Smooth muscle cell of the brain vasculature (primary cell): ENCODE measurements at places on chromosomes 16 and 17.

GRCh38 chr16:55567382-55567781 lies 898 bp downstream of the CAPNS2 start:
- DNase-seq: no peak

DNA sequence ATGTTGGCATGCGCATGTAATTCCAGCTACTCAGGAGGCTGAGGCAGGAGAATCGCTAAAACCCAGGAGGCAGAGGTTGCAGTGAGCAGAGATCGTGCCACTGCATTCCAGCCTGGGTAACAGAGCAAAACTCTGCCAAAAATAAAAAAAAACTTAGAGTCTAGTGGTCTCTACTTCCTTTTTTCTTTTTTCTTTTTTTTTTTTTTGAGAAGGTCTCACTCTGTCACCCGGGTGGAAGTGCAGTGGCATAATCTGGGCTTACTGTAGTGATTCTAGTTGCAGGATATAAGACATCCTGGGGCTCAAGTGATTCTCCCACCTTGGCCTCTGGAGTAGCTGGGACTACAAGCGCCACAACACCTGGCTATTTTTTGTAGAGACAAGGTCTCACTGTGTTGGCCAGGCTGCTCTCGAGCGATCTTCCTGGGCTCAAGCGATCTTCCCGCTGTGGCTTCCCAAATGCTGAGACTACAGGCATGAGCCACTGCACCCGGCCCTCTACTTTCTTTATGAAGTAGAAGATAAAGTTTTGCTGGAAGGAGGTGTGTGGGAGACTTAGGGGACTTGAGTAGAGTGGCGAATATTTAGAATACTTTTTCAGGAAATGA lies 47.9 kb upstream of the TAOK1 start:
- no peak for DNase-seq

GRCh38 chr17:78408476-78409050 lies 30.1 kb downstream of the PGS1 start:
- DNase-seq: no peak

GRCh38 chr17:36727577-36727976 lies 126.2 kb downstream of the MRM1 start:
- no peak for DNase-seq

DNA sequence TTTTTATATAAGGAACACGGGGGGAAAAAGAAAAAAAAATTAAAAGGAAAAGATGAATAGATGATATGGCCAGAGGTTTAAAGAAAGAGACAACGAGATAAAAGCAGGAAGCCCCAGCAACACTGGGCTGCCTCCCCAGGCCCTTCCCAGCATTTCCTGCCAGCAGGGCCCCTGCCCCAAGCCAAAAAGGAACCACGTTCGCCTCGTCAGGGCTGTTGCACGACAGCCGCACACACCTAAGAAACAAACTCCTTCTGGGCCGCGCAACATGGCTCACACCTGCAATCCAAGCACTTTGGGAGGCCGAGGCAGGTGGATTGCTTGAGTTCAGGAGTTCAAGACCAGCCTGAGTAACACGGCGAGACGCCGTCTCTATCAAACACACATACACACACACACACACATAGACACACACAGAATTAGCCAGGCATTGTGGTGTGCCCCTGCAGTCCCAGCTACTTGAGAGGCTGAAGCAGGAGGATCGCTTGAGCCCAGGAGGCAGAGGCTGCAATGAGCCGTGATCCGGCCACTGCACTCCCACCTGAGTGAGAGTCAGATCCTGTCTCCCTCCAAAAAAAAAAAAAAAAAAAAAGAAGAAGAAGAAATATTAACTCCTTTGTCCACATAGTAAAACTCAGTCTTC lies 83.0 kb downstream of the ANKRD11 start:
- DNase-seq: no peak

DNA sequence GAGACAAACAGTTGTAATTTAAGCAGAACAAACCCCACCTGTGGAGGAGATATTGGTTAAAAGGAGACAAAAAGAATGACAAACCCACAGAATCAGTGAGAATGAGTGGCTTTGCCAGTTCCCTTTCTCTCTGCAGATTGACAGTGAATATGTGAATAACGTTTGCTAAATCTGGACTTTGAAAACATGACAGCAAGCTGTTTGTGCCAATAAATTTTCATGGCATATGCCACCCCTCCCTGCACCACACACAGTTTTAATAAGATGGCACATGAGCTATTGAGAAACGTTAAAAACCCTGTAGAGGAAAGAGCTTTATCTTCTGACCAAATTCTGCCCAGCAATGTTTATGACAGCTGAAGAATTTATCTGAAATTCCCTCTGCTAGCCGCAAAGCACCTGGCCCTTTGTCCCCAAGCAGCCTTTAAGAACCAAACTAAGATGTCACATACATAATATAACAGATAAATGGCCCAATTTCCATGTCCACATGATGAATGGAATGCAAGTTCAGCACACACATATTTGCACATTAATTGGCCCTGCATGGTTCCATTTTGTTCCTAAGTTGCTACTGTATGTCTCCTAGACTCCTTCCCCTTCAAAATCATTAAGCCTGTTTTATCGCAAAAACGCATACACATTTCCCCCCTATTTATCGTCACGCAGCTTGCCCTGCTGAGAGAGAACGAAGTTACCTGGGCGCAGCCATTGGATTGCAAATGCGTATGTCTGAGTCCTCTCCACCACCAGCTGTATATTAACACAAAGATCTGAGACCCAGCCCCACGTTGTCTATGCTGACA lies 773.5 kb upstream of the EEF2KMT start:
- no peak for DNase-seq

DNA sequence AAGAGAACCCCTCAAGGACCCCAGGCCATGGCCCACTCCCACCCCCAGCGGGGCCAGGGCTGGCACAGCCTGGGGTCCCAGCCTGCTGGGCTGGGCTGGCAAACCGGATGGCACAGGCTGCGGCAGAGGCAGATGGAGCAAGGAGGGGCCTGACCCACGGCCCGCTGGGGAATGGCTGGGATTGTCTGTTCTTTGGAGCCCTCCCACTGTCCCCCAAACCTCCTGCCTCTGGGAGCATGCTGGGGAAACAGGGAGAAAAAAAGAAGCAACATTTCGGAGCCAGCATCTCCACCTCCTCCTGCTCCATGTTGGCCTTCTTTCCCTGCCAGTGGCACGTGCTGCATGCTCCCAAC lies 37.1 kb upstream of the LHX1 start:
- DNase-seq: no peak

DNA sequence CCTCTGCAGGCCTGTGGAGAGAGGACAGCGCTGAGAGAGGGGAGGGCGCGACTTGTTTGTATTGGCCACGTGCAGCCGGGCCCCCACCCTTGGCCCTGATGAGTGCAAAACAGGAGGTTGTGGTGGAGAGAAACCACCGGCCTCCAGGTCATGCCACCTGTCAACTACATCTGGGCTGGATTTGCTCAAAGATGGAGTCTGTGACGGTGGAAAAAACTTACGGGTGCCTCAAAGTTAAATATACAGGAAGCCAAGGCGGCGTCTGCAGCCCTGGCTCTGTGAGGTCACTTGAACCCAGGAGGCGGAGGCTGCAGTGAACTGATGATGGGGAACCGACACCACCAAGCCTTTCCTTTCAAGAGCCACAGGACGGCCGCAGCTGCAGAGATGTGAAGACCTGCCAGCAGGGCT lies 15.7 kb downstream of the C16orf74 start:
- no peak for DNase-seq

DNA sequence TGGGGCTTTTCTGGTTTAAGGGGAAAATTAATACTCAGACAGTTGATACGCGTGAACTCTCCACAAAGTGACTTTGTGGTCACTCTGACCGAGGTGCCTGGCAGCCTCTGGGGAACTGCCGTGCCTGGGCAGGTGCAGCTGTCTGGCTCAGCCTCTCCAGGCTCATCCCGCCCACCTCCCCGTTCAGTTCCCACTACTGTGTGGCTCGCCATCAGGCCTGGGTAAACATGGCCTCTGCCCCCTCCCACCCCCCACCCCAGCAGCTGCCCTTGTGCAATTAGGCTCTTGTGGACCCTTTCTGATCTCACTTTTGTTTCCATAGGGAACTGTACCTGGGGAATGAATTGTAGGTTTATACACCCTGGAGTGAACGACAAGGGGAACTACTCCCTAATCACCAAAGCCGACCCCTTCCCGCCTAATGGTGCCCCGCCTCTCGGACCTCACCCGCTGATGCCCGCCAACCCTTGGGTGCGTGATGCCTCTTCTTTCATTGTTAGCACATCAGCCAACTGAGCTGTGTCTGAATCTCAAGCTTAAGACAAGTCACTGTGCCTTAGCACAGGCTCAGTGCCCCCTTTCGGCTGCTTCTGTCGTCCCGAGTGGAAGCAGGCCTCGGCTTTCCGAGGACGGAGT lies 27.8 kb downstream of the ZC3H18 start:
- DNase-seq: no peak

DNA sequence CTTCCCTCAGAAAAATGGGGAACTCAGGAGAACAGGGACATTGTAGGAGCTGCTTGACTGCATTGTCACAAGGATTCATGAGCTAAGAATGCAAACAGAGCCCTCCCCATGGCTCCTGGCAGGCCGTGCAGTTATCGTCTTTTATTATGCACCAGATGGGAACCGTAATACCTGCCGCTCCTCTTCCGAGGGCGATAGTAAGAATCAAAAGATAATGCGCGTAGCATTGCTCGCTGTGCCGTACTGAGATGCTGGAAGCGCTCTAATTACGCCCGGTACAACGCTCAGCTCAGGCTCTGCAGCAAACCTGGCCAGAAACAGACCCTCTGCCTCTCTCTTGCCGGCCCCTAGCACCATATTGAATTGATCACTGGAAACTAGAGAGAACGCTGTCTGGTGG lies 87.1 kb upstream of the PLCG2 start:
- DNase-seq: no peak

GRCh38 chr16:9415545-9415944 lies 324.1 kb downstream of the HAPSTR1 start:
- DNase-seq: no peak

DNA sequence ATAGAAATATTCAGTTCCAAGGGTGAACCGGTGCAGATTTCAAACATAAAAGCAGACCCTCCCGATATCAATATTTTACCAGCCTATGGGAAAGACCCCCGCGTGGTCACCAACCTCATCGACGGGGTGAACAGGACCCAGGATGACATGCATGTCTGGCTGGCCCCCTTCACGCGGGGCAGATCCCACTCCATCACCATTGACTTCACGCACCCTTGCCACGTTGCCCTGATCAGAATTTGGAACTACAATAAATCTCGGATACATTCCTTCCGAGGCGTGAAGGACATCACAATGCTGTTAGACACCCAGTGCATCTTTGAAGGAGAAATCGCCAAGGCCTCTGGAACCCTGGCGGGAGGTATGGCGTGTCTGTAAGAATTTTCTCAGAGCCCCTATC lies 200.0 kb downstream of the KATNIP start:
- no peak for DNase-seq

DNA sequence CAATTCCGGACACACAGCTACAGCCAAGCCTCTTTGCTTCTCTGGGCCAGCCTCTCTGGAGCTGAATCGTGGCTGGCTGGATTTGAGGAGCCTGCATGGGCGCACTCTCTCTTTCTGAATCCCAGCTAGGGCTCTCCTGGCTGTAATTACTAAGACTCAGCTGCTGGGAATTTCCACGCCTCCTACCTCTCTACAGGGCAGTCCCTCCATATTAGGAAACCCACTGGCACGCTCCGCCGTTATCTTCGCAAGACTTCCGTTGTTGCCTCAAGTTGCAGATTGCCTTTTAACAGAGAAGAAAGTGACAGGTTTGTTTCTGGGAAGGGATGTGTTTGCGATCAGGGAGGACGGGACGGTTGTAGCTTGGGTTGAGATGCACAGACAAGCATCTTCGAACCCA lies 188.4 kb upstream of the NLRP1 start:
- DNase-seq: no peak
